Left renal cortex interstitium (tissue), 4 donors: ENCODE measurements at places on chromosomes 5 and 9.

DNA sequence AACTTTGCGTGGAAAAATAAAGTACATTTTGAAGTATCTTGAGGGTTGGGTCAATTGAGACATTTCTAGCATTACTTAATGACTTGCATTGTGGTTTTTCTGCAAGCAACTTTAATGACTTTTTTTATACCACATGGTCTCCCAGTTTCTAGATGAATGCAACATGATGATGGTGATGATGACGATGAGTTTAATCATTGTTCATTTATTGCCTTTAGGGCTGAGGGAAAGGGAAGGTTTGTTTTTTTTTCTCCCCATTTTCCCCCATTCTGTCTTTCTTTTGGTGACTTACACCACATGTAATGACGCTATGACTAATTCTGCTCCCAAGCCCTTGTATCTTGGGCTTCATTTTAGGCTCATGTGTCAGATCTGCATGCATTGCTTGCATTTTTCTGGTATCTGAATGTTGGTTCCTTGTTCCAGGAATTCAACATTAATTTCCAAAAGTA, 57.7 kb upstream of the NXNL2 start:
- DNase-seq, result no peak

GRCh38 chr5:15510092-15510491, 10.1 kb downstream of the FBXL7 start:
- no peak for DNase-seq

DNA sequence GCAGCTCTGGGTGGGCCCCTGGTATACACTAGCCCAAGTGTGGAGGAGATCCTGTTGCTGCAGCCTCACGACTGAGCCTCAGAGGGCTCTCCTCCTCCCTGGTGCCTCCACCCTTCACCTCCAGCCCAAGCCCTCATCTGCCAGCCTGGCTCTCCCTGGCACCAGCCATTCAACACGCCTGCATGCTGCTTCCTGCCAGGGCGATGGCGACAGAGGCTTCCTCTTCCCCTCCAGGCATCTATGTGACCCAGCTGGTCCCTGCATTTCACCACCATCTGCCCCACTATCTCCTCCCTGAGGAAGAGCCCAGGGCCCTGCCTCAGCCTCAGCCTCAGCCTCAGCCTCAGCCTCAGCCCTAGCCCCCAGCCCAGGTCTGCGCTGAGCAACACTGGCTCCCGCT, 54.8 kb upstream of the ANGPTL2 start:
- DNase-seq, result no peak

GRCh38 chr5:80002677-80003076, 11.6 kb upstream of the MTX3 start:
- DNase-seq, result no peak

DNA sequence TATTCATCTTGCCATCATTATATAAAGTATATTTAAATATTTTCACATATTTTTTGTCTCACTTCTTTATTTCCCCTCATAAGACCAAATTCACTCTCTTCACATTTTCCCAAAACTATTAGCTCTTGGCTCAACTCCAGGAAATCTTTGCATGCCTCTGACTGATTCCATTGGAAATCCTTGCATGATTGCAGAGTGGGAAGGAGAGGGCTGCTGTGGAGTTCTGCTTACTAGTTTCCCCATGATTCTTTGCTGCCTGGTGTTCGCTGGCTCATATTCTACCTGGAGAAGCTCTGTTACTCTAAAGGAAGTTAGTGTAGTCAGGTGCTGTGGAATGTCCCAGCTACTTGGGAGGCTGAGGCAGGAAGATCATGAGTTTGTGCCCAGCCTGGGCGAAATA, 41.9 kb downstream of the LIX1 start:
- DNase-seq, result no peak

DNA sequence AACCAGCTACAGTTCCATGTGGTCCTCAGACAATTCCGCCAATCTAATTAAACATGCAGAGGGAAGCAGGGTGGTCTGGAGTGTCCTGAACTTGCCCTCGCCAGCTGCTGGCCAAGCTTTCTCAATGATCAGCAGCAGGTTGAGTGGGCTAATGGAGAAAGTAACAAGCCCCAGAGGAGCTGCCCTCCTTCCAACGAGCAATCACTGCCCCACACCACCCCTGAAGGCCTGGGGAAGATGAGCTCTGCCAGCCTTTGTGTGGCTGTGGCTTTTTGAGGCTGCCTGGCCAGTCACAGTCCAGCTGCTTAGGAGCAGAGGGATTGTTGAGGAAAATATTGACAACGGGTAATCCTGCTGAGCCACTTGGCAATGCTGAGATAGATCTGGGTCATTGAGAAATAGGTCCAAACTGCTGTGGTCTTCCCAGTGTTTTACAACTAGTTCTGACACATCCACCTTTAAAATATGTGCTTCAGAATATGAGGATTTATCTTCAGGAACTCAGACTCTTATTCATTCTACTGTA, 107.3 kb downstream of the CD180 start:
- no peak for DNase-seq

- DNase-seq, result no peak
Measured at GRCh38 chr5:19018822-19019221, 969.2 kb downstream of the CDH18 start.

GRCh38 chr9:68416936-68417564, 60.6 kb downstream of the PGM5 start:
- no peak for DNase-seq

- no peak for DNase-seq
Measured at GRCh38 chr9:36961561-36962325, 72.3 kb downstream of the PAX5 start.

DNA sequence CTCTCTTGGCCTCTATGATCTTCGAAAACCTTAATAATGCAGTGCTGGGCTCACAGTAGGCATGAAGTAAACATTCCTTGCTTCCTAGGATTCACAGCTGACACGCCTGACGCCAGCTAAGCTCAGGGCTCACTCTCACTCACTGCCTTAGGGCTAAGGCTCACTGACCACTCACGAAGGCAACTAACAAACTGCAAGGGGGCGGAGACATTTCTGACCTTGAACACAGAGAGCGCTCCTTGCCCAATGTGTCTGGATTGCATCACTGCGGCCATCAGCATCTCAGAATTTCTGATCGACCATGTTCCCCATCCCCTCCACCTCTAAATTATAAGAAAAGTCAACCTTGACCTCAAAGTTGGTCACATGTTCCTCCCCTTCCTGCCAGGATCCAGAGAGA, 372.6 kb downstream of the EBF1 start:
- DNase-seq, result no peak

- no peak for DNase-seq
Measured at GRCh38 chr9:117084221-117084620, 330.6 kb downstream of the ASTN2 start.

DNA sequence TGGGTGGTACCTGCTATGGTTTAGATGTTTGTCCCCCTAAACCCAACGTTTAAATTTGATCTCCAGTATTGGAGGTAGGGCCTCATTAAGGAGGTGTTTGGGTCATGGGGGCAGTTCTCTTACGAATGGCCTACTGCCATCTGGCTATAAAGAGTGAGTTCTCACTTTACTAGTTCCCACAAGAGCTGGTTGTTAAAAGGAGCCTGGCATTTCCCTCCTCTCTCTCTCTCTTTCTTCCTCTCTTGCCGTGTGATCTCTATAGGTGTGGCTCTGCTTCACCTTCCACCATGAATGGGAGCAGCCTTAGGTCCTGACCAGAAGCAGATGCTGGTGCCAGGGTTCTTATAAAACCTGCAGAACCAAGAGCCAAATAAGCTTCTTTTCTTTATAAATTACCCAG, 193.2 kb upstream of the CDH6 start:
- no peak for DNase-seq

DNA sequence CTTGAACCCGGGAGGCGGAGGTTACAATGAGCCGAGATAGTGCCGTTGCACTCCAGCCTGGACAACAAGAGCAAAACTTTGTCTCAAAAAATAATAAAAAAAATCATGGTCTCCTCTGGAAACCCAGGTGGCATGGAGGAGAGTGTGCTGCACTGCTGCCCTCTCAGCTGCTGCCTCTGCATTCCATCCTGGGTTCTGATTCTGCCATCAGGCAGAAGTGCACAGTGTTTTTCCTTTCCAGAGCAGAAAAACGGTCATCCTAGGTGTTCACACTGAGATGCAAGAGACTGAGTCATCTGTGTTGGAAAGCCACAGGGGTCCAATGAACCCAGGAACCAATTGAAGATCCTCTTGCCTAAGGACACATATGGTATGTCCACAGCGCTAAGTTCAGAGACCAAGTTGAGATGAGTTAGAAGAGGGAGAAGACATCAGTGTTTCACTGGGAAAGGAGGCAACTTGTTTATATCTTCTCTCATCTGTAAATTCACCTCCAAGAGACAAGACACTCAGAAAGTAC, 88.8 kb upstream of the DMRT1 start:
- no peak for DNase-seq

GRCh38 chr5:60701321-60701968, 1.5 kb upstream of the DEPDC1B start:
- DNase-seq, result no peak

GRCh38 chr5:27727254-27727653, 688.9 kb upstream of the CDH9 start:
- no peak for DNase-seq

GRCh38 chr5:112294126-112294525, 125.0 kb downstream of the EPB41L4A start:
- no peak for DNase-seq

- no peak for DNase-seq
Measured at GRCh38 chr9:134624137-134624591, 17.4 kb upstream of the COL5A1 start.

DNA sequence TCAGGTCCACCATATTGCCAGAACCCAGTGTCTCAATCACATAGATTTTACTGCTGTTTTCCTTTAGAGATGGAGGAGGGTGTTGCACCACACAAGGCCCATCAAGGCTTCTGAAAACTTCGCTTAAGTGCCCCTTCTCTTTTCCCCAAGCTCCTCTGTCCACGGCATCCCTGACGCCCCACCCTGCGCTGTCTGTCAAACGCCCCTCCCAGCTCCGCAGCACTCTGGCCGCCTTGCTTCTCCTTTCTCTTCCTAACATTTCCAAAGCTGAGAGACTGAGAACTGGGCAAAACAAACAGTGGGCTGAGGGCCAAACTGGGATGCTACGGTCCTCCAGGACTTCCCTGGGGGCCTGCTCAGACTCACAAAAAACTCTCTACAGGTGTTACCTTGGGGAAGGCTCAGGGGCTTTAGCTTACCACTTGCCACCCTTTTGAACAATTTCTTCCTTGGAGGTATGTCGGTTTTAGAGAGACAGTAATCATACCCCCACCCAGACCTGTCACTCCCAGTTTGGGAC, 28.3 kb upstream of the ERGIC1 start:
- DNase-seq, result no peak

DNA sequence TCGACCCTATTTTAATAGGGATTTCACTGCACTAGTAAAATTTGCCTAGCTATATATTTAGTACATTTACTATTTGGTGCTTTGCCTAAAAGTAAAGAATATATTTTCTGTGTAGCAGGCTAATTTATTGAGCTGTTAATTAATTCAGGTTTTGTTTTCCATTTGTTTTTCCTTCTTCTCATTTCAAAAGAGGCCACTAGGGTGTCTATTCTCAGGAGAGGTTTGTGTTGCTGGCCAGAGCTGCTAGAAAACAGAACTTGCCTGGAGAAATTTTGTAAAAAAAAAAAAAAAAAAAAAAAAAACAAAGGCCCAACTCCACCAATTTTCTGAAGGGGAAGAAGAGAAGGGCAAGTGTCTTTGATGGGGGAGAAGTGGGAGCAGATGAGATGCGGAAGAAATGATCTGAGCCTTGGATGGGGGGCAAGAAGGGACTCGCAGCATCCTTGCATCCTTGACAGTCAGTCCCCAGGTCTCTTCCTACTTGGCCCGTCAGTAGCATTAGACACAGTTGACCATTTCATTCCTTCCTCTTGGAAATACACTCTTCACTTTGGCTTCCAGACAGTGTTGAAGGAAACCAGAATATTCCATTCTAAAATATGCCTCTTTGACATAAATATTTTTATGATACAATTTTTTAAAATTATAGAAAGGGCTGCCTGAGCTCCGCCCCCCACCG, 318.5 kb downstream of the TRPM3 start:
- no peak for DNase-seq

GRCh38 chr9:88065619-88066018, 72.7 kb downstream of the SPATA31C2 start:
- DNase-seq, result no peak

DNA sequence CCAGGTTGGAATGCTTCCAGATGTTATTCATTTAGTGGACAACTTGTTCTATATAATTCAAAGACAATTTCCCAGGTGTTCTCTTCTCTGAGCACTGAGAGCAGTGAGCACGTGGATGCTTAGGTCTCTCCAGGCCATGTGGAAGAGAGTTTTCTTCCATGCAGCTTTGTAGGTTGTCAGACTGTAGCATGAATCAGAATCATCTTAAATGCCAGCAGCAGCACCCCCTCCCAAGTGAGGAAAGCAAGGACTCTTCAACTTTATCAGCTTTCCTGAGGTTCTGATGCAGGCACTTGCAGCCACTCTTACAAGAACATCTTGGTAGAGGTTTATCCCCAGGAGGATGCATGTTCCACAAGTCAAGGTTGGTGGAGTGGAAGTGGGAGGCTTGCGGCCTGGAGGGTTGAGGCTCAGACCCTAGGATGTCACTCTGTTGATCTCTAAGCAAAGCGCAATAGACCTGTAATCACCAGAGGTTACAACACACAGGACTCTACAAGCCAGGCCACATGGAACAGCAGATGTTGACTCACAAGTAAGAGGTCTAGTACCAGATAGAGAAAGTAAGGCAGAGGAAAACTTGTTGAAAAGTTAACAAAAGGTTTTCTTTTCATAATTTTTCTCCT, 47.7 kb downstream of the UGCG start:
- DNase-seq, result no peak

DNA sequence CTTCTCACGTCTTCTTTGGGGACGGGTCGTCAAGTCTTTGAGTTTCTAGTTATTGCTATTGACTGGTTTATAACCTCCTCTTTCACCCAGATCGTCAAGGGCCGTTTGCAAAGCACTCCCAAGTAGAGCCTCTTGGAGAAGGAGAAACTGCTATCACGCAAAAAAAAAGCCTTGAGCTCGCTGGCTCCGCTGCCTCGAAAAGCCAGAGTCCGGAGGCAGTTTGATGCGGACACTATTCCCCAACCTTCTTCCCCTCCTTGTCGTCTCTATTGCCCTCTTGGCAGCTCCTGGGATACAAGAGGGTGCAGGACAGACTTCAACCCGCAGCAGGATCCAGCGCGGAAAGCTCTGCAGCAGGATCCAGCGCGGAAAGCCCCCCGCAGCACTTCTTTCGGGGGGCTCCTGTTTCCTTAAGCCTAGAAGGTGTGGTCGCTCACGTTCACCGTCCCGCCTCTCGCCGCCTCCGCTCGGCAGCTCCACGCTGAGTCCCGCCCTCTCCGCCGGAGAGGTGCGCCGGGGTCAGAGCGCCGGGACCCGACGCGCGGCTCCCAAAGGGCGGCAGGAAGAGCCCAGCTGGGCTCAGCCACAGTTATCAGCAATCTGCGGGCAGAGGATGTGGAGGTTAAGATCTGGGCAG, at the start of gene PCDHAC1:
TSS of gene PCDHAC1 (plus strand) at position 494 of the 637 bp plus-strand sequence. CDS start 594 bp downstream, outside the sequence.
- DNase-seq, result no peak

GRCh38 chr9:101342595-101342994, 42.2 kb downstream of the BAAT start:
- DNase-seq, result no peak

GRCh38 chr5:178318382-178318781, 85.8 kb upstream of the PHYKPL start:
- DNase-seq, result no peak

GRCh38 chr5:119269061-119269944, 86.5 kb upstream of the TNFAIP8 start:
- DNase-seq, result no peak
